GM12864 (cell line): ENCODE measurements at places on chromosomes 7 and 10.

GRCh38 chr7:106776618-106777347 lies 88.3 kb upstream of the PIK3CG start:
- no peak for DNase-seq

GRCh38 chr7:21407796-21408480 lies 19.9 kb upstream of the SP4 start:
- DNase-seq = no peak

GRCh38 chr7:129066290-129067131 lies 11.6 kb upstream of the TNPO3 start:
- no peak for DNase-seq

DNA sequence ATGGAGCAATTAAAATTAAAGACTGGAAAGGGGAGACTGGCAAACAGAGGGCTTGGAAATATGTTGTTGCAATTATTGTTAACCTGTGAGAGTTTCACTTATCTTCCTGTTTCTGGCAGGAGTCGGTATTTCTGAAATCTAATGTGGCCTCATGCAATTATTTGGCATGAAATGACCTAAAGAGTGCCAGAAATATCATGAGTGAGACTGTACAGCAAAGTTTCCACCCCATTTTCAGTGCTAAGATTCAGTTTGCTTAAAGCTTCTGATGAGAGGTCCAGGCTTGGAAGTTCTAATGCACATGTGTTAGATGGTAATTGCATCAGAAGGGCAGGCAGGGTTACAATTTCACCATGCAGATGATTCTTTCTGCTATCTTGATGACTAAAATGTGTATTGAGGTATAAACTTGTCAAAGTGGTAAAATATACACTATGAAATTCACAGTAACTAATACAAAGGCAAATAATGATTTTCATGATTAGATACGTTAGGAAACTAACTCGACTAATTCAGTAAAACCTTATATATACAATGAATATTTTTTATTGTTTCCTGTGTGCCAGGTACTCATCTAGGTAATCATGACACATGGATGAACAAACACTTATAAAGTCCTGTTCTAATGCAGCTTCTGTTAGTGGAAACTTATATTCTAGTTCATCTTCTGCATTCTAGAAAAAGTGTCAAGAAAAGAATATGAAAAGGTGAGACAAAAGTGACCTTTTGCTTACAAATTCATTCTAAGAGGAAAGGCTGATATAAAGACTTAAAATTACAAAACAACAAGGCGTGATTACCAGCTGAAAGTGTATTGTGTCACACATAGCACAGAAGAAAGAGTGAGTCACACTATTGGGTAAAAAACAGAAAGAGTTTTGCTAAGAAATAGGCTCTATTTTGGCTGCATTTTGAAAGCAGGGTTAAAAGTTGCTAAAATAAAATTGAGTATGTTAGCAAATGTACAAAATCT lies 533.4 kb upstream of the SEMA3D start:
- no peak for DNase-seq

DNA sequence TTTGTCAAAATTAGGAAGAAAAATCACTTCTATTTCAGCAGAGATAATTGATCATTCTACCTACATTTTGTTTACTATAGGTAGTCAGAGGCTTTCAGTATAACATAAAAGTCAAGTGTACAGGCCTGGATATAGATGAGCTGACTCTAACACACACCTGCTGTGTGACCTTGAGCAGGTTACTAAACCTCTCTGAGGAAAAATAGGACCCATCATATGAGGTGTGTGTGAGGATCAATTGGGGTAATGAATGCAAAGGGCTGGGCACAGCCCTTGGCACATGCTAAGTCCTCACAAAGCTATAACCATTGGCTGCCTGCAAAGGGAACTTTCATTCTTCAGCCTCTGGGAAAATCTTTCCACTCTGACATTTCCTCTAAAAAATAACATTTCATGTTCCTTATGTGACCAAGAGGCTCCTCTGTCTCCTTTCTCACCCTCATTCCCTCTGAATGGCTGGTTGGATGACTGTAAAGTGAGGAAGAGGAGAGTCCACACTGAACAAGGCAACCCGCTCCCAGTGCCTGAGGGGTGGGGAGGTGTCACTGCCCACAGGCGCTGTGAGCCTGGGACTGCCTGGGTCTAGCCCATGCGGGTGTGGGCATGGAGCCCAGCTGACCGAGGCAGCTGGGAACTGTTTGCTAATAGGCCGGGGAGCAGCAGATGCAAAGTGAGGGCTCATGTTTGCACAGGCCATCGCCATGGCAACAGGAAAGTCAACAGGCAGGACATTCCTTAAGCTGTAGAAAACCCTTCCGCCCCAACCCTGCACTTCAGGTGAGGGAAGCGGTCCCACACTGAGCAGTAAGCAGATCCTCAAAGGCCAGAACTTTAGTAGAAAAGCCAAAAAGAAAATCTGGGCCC lies 36.8 kb downstream of the MYOF start:
- no peak for DNase-seq
